A549 treated with Mapracorat at 1 μM for 4 hours (cell line): ENCODE measurements at places on chromosomes 1 and 21. TPM values are rescaled to one million over a fixed set of nuclear protein-coding genes. Genes with fewer than 3 reads are reported as not detected.

The GBP2 gene
- total RNA-seq: 0.63 to 1.1 TPM (median 0.81 TPM) in 5 replicates

The SMCP gene
- total RNA-seq: not detected in 5 replicates

The LRRC71 gene
- total RNA-seq: 0.14 to 0.33 TPM (median 0.18 TPM) in 4 of 5 replicates, not detected in the other

The KIF14 gene
- total RNA-seq: 7.1 to 11.0 TPM (median 9.7 TPM) in 5 replicates

The KIRREL1 gene
- 19.2 to 26.5 TPM (median 24.4 TPM) in 5 replicates for total RNA-seq

The TNNT2 gene
- total RNA-seq: 0.39 TPM in 1 of 5 replicates, not detected in the others

The SLC30A2 gene
- total RNA-seq: 0.11 to 0.96 TPM (median 0.31 TPM) in 5 replicates

The ADAM30 gene
- total RNA-seq: not detected in 5 replicates

The VTCN1 gene
- total RNA-seq: 0.06 to 0.13 TPM (median 0.09 TPM) in 4 of 5 replicates, not detected in the other

The APOBEC4 gene
- total RNA-seq: not detected in 5 replicates

The MYOG gene
- total RNA-seq: not detected in 5 replicates

The ATP1A2 gene
- 0.04 to 0.10 TPM (median 0.05 TPM) in 5 replicates for total RNA-seq

The LRRC8C gene
- total RNA-seq: 9.2 to 11.9 TPM (median 11.6 TPM) in 5 replicates

The GREM2 gene
- total RNA-seq: 0.05 to 0.16 TPM (median 0.13 TPM) in 5 replicates

The RIMS3 gene
- total RNA-seq: 0.97 to 1.3 TPM (median 1.1 TPM) in 5 replicates

The UBE2G2 gene
- 29.4 to 38.6 TPM (median 32.5 TPM) in 5 replicates for total RNA-seq

The BRINP3 gene
- not detected in 5 replicates for total RNA-seq

The NUDT4B gene
- total RNA-seq: 0.95 to 1.6 TPM (median 1.3 TPM) in 5 replicates

The C1orf74 gene
- total RNA-seq: 1.4 to 1.8 TPM (median 1.4 TPM) in 5 replicates

The AGO1 gene
- 3.0 to 4.5 TPM (median 4.4 TPM) in 5 replicates for total RNA-seq

The NUP210L gene
- total RNA-seq: not detected in 5 replicates

The KRTAP23-1 gene
- not detected in 5 replicates for total RNA-seq

The ERRFI1 gene
- total RNA-seq: 174 to 230 TPM (median 220 TPM) in 5 replicates

The CELA2B gene
- not detected in 5 replicates for total RNA-seq

The PTPRC gene
- total RNA-seq: not detected in 5 replicates

The C1QA gene
- total RNA-seq: not detected in 5 replicates

The DRAM2 gene
- 16.8 to 21.4 TPM (median 20.0 TPM) in 5 replicates for total RNA-seq

The HUNK gene
- 1.3 to 1.5 TPM (median 1.4 TPM) in 5 replicates for total RNA-seq

The SLAMF1 gene
- not detected in 5 replicates for total RNA-seq

The IFNLR1 gene
- 0.85 to 1.4 TPM (median 1.1 TPM) in 5 replicates for total RNA-seq

The S100A7A gene
- total RNA-seq: not detected in 5 replicates

The BCAN gene
- 0.12 TPM in 1 of 5 replicates, not detected in the others for total RNA-seq
